MM.1S (cell line): ENCODE measurements at places on chromosomes 12 and 14.

GRCh38 chr14:96852823-96853422 is 55.7 kb downstream of the VRK1 start:
- DNase-seq = no peak

DNA sequence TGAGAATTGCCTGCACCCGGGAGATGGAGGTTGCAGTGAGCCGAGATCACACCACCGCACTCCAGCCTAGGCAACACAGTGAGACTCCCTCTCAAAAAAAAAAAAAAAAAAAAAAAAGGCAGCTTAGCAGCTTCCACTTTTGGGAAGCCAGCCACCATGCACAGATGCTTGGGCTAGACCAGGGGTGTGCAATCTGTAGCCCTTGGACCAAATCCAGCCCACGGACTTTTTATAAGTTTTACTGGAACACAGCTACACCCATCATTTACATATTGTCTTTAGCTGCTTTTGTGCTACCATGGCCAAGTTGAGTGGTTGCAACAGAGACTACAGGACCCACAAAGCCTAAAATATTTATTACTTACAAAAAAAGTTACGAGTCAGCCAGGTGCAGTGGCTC is 6.7 kb downstream of the CIT start:
- DNase-seq = no peak

- peak; percentile 45 for DNase-seq
Measured at GRCh38 chr12:54082397-54082892, 28.8 kb downstream of the HOXC4 start.

DNA sequence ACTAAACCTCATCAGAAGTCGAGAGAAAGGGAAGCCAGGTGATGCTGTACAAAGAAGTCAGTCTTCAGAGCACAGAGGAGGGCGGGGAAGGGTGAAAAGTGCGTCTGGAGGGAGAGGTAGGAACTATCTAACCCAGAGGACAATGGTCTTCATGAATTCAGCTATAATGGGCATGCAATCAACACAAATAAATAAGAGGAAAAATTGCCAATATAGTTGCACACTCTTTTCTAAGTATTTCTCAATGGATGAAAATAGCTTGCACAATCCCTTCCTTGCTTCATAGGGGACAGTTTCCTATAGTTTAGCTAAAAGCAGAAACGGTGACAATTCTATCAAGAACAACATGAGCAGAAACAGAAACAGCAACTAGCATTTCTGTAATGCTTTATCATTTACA is 931.2 kb downstream of the AACS start:
- no peak for DNase-seq

- peak; percentile 62 for DNase-seq
Measured at GRCh38 chr12:43835656-43836474, at the start of gene TMEM117. Gene TMEM117, plus strand, starts transcription at chr12:43836081.

DNA sequence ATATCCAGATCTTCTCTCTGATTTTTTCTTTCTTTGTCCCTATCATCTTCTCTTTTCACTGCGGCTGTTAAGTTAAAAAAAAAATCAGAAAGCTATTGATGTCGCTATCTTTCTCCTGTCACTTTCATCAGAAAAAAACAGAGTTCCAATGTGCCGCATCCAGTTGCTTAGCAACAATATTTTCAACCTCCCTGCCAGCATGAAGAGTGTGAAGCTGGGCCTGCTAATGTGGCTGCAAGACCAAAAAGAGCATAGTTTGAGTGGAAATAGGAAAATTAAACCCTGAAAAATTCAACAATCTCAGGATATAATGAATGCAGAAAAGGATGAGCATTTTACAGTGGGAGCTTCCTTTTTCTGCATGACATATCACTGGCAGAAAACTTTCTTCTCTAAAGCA is 1025.4 kb upstream of the LRFN5 start:
- DNase-seq = no peak

- DNase-seq = no peak
Measured at GRCh38 chr14:104072586-104072985, 12.9 kb upstream of the ASPG start.

GRCh38 chr12:132711080-132711843 is 620 bp downstream of the PGAM5 start:
- DNase-seq = no peak

GRCh38 chr14:31429791-31430190 is 9.4 kb upstream of the HEATR5A start:
- DNase-seq = no peak

DNA sequence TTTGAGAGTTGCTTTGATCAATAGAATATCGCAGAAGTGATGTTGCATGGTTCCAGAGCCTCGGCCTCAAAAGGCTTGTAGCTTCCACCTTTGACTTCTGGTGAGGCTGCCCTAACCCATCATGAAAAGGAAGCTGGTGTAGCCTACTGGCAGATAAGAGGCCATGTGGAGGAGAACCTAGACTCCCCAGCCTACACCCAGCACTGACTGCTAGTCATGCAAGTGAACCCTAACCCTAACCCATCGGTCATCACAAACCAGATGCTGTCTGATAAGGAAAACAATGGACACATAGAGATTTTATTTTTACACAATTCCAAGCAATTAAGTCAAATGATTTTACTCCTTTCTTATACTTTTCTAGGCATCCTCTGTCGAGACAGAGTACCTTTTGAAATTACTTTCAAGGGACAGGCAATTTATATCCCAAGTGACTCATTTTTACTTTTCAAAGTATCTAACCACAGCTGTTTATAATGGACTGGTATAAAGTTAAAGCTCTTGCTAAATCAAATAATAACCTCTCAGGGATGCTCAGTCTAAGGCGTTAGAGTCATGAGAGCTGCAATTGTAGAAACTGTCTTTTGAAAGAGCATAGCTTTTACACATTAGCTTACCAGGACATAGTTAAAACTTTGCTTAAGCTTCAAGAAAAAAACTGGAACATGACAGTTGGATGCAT is 17.6 kb downstream of the PTPRB start:
- no peak for DNase-seq

DNA sequence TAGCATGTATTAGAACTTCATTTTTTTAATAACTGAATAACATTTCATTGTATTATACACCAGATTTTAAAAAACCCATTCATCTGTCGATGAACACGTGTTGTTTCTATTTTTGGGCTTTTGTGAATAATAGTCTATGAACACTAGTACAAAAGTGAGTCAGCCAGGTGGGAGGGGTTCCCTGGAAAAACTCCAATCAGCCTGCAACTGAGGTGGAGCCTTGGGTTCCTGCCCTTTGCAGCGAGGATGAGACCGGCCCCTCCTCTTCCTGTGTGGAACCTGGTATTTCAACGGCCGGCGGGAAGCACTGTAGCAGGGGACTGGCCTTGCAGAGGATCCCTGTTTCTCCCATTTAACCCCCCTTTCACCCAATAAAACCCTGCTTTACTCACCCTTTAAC is 56.1 kb downstream of the LMNTD1 start:
- no peak for DNase-seq

DNA sequence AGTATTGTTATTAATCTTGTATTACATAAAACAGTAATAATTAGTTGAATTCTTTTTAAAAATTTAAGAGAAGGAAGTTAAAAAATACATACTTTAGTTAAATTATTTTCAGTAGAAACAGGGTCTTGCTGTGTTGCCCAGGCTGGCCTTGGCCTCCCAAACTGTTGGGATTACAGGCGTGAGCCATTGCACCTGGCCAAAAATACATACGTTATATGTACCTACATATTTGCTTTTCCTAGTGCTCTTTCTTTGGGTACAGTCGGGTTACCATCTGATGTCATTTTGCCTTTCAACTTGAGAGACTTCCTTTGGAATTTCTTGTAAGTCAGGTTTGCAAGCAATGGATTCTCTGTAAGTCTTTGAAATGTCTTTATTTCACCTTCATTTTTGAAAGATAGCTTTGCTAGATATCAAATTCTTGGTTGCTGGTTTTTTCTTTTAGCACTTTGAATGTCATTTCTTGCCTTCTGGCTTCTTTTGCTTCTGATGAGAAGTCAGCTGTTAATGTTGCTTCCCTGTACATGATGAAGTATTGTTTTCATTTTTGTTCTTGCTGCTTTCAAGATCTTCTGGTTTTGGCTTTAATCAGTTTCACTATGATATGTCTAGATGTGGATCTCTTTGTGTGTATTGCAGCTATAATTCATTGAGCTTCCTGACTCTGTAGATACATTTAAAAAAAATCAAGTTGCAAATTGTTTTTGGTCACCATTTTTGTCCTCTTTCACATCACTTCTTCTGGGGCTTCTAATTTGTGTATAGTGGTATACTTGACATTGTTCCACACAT is 84.4 kb downstream of the SPATS2 start:
- peak; percentile 46 for DNase-seq

GRCh38 chr14:26841920-26842741 is 244.3 kb upstream of the NOVA1 start:
- no peak for DNase-seq

DNA sequence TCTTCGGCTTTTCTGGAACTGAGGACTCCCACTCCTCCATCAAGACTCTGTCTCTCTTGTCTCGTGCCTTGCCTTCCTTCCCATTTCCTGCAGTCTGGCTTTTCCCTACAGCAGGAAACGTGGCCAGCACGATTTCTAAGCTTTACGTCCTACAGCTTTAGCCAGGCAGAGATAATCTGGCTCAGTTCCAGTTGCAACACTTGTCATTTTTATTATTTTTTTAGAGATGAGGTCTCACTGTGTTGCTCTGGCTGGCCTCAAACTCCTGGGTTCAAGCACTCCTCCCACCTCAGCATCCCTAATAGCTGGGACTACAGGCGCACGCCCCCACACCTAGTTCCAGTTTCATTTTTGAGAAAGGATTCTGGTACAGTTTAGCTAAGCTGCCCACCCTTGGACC is 19.9 kb downstream of the CALM1 start:
- DNase-seq = no peak

- no peak for DNase-seq
Measured at GRCh38 chr14:96821501-96821900, 24.3 kb downstream of the VRK1 start.

DNA sequence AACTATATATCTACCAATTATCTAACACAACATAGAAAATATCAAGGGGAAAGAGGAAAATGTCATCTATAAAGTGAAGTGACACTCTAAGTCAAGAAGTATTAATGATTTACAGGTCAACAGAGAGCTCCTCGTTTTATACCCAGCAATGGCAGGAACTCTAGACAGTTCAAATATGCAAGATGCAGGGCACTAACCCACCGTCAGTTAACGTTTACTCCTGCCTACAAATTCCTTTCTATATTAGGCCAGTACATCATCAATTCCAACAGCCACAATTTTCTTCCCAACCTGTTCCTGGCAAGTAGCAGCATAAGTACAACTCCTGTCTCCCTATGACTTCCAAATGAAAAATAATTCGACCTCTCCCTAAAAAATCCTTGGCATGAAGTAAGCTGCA is 9.0 kb upstream of the KANSL2 start:
- no peak for DNase-seq

- no peak for DNase-seq
Measured at GRCh38 chr14:68368850-68369249, 424.0 kb downstream of the ZFP36L1 start.
